Muscle of leg (tissue), 16 donors: ENCODE measurements at places on chromosomes 7 and 10. TPM values are rescaled to one million over a fixed set of nuclear protein-coding genes. Genes with fewer than 3 reads are reported as not detected.

- H3K4me3 ChIP-seq = no peak overlapping the region
- peaks cover 7% of the 10 kb centered on the region for H3K4me1 ChIP-seq
- no peak overlapping the region for H3K27ac ChIP-seq
Observed at GRCh38 chr7:36784991-36785940, 61.0 kb upstream of the AOAH start.

RAPGEF5 gene
- total RNA-seq = 21.8 TPM

GRCh38 chr7:90455163-90456030 lies 14.0 kb upstream of the PTTG1IP2 start:
- H3K4me3 ChIP-seq = no peak overlapping the region
- H3K4me1 ChIP-seq = peaks cover 3% of the 10 kb centered on the region
- no peaks in the 10 kb centered on the region for H3K36me3 ChIP-seq
- H3K27ac ChIP-seq = no peak overlapping the region
- peak; percentile 73 for DNase-seq

DNA sequence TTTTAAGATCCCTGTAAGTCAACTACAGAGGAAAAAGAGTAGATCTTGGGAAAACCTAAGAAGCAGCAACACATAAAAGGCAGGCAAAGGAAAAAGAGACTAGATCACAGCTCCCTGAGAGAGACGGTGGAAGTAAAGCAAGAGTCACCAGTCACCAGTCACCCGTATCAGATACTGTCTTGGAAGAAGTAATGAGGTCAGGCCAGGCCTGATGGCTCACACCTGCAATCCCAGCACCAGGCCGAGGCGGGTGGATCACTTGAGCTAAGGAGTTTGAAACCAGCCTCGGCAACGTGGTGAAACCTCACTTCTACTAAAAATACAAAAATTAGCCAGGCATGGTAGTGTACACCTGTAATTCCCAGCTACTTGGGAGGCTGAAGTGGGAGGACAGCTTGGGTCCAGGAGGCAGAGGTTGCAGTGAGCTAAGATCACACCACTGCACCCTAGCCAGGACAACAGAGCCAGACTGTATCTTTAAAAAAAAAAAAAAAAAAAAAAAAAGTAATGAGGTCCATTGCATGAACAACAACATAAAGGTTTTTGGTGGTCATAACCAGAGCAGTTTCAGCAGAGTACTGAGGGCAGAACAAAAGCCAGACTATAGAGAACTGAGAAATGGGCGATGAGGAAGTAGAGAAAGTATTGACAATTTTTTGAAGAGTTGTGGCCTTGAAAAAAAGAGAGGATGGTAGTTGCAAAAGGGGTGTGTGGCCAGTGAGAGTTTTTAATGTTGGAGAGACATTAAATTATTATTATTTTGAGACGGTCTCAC lies 16.9 kb downstream of the ZNF713 start:
- H3K27ac ChIP-seq = no peak overlapping the region
- peaks cover 13% of the 10 kb centered on the region for H3K36me3 ChIP-seq
- DNase-seq = no peak
- H3K4me3 ChIP-seq = no peak overlapping the region

- H3K4me3 ChIP-seq = no peak overlapping the region
- no peak overlapping the region for H3K27ac ChIP-seq
- no peaks in the 10 kb centered on the region for H3K36me3 ChIP-seq
- peak; percentile 17 for DNase-seq
- H3K27me3 ChIP-seq = no peaks in the 10 kb centered on the region
Observed at GRCh38 chr7:25091176-25091575, 33.9 kb downstream of the CYCS start.

EBLN1 gene
- total RNA-seq = 0.09 TPM

- no peaks in the 10 kb centered on the region for H3K4me1 ChIP-seq
- no peak overlapping the region for H3K27ac ChIP-seq
- H3K27me3 ChIP-seq = no peaks in the 10 kb centered on the region
- peak; percentile 31 for DNase-seq
- H3K4me3 ChIP-seq = no peak overlapping the region
Observed at GRCh38 chr7:124171068-124171467, 138.2 kb upstream of the TMEM229A start.

AQP1 gene
- total RNA-seq = 96.4 TPM

SPAM1 gene
- not detected for total RNA-seq

LHPP gene
- 2.9 TPM for total RNA-seq

DNA sequence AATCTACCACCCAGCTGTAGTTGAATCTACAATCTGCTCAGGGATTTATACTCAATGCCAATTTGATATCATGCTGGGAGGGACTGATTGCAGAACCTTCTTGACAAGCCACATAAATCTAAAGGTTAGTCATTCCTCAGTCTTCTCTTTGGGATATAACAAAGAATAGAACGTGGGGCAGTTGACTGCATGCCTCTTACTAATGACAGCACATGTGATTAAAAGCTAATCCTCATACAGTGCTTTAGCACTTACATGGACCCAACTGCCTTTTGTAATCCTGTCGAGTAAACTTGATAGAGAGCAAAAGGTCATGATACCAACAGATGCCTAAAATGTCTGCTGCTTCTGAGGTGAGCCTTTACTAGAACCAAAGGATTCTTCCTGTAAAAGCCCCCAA lies 12.3 kb downstream of the KLHL7 start:
- no peaks in the 10 kb centered on the region for H3K4me1 ChIP-seq
- no peak for DNase-seq
- no peak overlapping the region for H3K27ac ChIP-seq
- H3K36me3 ChIP-seq = peaks cover 3% of the 10 kb centered on the region
- no peak overlapping the region for H3K4me3 ChIP-seq

CPA2 gene
- total RNA-seq = 0.44 TPM

APBB1IP gene
- 1.6 TPM for total RNA-seq

ACTL6B gene
- not detected for total RNA-seq

COL17A1 gene
- 0.09 TPM for total RNA-seq

GPR85 gene
- total RNA-seq = 1.2 TPM

GRCh38 chr7:48904975-48905374 lies 19.4 kb upstream of the CDC14C start:
- no peaks in the 10 kb centered on the region for H3K27me3 ChIP-seq
- no peak for DNase-seq
- H3K4me1 ChIP-seq = no peaks in the 10 kb centered on the region
- H3K36me3 ChIP-seq = no peaks in the 10 kb centered on the region

GRCh38 chr7:33673029-33673700 lies 232.2 kb upstream of the BMPER start:
- no peaks in the 10 kb centered on the region for H3K4me1 ChIP-seq
- H3K27me3 ChIP-seq = no peaks in the 10 kb centered on the region
- no peak overlapping the region for H3K4me3 ChIP-seq
- H3K36me3 ChIP-seq = no peaks in the 10 kb centered on the region

DNA sequence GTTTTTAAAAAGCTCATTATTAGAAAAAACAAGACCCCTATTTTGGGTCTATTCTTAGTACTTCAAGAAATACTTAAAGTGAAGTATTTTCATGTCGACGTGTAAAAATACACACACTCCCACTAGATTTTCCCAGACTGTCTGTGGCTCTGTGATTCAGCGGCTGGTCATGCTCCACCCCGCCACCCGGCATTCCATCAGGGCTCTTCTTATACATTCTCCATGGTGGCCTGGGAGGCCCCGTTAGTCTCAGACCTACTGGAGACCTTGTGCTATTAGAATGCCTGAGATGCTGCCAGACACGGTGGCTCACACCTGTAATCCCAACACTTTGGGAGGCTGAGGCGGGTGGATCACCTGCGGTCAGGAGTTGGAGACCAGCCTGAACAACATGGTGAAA lies 13.1 kb downstream of the TECPR1 start:
- H3K27ac ChIP-seq = no peak overlapping the region
- no peaks in the 10 kb centered on the region for H3K4me1 ChIP-seq
- DNase-seq = no peak
